ENCODE measurements at places on chromosomes 2 and 18.
A peak's percentile ranks its signal among the peaks of the same experiment; 100 is the strongest.

DNA sequence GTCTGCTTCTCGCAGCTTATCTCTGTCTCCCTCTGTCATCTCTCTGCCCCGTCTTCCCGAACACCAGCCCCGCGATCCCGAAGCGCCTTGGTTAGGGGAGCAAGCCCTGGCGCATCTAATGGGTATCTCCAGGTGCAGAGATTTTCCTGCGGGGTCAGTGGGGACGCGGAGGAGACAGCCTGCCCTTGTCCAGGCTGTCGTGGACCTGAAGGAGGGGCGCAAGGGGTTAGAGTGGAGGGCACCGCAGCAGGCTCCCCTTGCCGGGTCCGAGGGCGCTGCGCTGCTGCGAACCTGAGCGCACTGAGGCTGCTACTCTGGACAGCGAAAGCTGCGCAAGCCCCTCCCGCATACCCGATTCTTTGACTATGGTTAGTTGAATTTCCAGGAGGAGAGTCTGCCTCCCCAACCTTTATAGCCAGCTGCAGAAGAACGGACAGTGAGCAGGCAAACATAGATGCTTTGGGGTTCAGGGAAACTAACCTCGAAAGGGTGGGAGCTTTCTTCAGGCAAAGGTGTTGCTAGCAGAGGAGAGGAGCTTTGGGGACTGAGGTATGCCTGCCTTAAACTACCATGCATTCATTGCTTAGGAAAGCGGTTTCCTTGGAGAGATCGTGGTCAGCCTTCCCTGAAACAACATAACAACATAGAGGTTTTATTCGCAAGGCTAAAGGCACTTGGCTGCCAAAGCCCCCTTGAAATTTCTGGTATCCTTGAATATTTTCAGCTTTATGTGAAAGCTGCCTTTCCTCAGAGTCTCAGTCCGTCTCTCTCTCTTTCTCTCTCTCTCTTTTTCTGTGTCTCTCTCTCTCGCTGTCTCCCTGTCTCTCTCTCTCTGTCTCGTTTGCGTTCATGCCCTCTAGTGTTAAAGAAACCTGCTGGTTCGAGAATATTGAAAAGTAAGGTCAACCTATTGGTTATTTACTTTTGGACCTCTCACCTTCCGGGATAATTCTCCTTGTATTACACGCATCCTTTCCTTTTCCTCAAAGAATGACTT, 1.6 kb downstream of the GALNT13 start:
- DNase-seq, result no peak

DNA sequence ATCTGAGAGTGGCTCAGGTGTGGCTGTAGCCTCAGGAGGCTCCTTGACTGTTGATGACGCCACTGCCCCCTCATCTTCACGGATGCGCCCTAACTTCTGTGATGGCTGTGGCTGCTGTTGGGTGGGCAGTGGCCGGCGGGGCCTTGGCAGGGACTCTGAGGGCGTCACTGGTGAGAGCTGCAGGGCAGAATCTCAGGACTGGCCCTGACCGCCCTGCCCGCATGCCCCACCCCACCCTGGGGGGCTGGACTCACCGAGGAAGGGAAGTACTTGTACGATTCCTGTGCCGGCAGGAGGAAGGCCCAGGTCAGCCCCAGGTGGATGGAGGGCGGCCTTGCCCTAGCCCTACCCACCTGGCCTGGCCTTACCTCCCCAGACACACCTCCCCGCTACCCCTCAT, 2.4 kb downstream of the CXXC1 start:
- DNase-seq, result no peak

GRCh38 chr2:43041173-43041591, 185.2 kb downstream of the ZFP36L2 start:
- DNase-seq, result no peak

- DNase-seq, result peak; percentile 12
Observed at GRCh38 chr2:130337735-130338325, 4.9 kb upstream of the IMP4 start.

GRCh38 chr2:74253971-74254310, 55.5 kb downstream of the MTHFD2 start:
- no peak for DNase-seq

Measured in colonic mucosa (tissue), 4 donors.